ENCODE measurements at places on chromosomes 2 and 18.

DNA sequence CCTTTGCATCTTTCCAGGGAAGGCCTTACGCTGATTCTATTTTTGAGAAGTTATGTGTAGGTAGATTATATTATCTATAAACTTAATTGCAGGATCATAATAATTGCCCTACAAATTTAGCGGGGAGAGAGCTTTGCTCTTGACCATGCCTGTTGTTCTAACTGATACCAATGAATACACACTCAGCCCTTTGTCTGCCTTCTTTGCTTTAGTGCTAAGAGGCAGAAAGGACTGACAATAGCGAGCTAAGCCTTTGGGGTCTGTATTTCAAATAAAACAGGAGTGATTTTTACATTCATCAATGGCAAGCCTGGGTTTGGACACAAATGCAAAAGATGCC lies 115.3 kb upstream of the STON1 start:
- no peak for DNase-seq

GRCh38 chr18:12155996-12156395 lies 62.4 kb downstream of the ANKRD62 start:
- no peak for DNase-seq

GRCh38 chr2:234796045-234796591 lies 155.7 kb upstream of the SH3BP4 start:
- DNase-seq = no peak

DNA sequence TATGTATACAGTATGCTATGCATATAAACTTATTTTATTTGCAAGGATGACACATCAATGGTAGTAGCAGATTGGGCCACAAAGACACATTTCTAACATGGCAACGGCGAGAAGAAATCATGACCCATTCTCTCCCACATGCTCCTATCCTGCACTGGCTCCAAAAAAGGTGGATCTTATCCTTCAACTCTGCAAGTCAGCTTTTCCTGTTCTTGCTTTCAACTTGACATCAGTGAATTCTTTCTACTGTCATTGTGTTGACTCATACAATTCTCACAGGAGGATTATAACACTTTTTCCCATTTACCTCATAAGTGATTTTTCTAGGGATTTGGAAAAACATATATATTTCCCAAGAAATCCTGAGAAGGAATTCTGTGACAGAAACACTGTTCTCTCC lies 53.1 kb downstream of the ACVR1 start:
- DNase-seq = no peak

DNA sequence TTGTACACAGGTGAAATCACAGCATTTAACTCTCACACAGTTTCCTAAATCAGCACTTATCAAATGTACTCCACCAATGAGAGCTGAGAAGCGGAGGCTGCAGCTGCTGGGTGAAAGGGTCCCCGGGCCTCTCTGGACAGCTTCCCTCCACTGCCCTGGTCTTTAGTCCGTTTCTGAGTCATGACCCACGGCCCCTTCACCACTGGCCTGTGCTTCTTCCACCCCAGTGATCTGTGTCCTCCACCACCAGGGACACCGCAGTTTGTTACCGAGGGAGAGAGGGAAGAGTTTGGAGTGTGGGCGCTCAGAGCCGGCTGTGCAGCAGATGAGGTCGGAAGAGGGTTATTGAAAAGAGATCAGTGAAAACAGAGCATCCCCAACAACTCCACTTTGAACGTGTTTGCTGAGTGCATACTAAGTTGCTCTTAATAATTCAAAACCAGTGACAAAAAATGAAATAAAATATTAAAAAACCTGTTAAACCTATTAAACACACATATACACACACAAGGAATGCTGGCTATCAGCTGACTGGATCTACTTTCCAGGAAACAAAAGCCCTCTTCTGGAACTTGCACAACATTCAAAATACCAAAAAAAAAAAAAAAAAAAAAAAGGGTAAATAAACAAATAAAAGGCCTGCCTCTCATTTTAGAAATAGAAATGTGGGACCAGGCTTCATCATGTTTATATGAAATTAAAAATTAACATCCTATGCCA lies 54.1 kb downstream of the PXDN start:
- no peak for DNase-seq

DNA sequence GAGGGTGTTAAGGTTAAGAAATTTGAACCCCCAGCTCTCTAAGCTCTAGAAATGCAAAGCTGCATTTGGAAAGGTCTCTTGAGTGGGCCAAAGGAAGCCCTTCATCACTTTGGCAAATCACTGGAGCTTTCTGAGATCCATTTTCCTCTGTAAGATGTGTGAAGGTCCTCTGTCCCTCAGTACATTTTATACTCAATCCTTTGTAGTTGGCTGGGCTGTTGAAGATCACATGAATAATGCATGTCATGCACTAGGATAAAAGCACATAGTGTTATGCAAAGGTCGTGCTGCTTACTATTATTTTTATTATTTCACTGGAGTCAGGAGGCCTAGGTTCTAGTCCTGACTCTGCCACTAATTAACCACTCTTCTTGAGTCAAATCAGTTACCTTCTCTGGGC lies 124.9 kb downstream of the FSHR start:
- no peak for DNase-seq

DNA sequence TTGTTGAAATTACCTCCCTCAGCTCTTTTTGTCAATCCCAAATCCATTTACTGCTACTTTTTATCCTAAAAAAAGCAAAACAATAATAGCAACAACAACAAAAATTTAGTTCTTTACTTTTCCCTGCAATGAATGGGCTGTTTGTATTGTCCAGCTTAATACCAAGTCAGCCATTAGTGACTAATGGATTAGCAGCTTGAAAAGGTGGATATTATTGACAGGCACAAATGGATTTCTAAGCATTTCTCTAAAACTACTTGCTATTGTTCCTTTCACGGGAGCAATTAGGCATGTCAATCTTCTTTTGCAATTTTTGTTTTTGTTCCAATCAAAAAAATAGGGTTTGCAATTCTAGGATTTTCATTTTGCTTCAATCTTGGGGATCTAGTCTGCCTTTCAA lies 32.1 kb upstream of the SPAG16 start:
- DNase-seq = no peak

Data from activated T-cell treated with anti-CD3 and anti-CD28 coated beads for 4 hours (primary cell).